ENCODE measurements at places on chromosomes 2 and 18.

- DNase-seq = no peak
Observed at GRCh38 chr2:2568411-2568810, 237.3 kb upstream of the MYT1L start.

DNA sequence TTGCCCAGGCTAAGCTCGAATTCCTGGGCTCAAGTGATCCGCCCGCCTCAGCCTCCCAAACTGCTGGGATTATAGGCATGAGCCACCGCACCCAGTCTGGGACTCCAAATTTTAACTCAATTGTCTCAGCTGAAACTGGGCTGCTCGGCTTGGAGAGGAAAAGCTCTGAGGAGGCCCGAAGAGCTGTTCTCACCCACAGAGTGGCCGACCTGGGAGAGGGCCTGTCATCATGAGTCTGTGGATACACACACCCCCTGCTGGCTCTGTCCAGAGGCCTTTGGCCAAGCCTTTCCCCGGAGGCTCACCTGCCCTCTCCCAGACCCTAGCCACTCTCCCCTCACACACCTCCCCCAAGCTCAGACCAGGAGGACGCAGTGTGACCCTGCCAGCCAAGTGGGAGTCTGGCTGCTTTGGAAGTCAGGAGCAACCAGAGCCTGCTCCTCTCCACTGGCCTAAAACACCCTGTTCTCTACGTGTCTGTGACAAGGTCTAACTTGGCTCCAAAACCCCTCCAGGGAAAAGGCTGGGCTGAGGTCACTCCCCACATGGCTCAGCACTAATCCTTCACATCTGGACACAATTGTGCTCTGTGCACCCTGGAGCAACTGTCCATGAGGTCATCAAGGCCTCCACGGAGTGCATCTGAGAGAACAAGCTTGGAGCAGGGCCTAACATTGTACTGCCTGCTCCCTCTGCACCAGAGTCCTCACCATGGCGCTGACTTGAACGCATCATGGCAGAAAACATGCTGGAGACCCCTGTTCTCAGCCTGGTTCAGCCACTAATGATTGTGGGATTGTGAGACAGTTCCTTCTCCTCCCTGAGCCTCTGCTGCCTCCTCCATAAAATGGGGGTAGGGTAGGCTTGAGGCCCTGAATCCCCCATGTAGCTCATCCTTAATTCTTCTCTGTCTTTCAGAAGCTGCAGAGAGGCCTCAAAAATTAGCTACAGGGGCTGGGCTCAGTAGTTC, 49.9 kb upstream of the RAB6C start:
- peak; percentile 71 for DNase-seq

DNA sequence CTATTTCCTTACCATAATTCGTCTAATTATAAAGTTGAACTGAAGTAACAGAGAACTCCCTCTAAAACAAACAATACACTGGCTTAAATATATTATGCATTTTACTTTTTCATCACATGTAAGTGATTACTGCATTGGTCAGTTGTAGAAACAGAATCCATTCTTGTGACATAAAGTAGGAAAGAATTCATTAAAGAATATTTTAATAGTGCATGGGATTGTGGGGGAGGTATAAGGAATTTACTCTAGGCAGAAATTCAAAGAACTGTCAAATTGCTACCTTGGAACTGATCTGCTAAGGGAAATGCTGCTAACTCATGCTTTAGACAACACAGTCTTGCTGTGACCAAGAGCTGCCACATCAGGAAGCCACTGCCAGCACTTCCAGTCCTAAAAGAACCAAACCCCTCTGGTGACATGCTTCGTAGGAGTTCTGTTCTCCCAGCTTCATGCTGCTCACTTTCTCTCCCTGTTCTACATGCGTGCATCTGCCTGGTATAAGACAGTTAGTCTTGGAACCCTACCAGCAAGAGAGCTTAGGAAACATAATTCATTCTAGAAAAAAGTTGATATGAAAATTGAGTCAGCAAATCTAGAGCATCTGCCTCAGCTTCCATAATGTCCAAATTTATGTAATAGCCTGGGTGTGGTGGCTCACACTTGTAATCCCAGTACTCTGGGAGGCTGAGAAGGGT, 1137.6 kb upstream of the NXPH2 start:
- no peak for DNase-seq

DNA sequence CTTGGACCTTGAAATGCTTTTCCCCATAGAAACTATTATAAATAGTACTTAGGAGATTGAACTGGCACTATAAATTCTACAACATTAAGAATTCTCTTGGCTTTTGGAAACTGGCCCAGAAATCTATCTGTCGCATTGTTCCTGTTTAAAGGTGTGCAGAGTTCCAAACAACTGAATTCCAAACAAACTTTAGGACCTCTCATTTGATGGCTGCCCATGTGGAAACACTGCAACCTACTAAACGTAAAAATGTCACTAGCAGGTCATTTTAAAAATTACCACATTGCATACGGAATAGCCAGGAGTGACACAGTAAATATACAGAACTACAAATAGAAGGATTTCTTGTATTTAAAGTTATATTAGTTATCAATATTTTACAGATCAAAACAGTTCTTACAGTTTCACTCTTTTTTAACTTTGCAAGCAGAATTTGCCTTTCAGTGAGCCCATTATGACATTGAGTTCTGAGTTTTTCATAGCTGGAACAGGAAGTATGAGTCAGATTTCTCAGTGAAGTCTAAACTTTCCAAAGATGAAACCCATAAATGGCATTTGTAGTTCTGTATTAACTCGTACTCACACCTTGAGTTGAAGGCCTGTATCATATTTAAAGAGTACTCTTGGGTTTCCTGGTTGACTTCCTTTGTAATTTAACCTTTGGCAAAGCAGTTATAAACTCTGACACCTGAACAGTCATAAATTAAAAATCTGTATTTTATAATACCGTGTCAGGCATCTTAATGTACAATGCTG, 142.3 kb upstream of the BOD1L2 start:
- peak; percentile 11 for DNase-seq

All from SJSA1 (cell line).